Right ventricle myocardium inferior (tissue), 1 donor: ENCODE measurements at places on chromosomes 7 and 10.

DNA sequence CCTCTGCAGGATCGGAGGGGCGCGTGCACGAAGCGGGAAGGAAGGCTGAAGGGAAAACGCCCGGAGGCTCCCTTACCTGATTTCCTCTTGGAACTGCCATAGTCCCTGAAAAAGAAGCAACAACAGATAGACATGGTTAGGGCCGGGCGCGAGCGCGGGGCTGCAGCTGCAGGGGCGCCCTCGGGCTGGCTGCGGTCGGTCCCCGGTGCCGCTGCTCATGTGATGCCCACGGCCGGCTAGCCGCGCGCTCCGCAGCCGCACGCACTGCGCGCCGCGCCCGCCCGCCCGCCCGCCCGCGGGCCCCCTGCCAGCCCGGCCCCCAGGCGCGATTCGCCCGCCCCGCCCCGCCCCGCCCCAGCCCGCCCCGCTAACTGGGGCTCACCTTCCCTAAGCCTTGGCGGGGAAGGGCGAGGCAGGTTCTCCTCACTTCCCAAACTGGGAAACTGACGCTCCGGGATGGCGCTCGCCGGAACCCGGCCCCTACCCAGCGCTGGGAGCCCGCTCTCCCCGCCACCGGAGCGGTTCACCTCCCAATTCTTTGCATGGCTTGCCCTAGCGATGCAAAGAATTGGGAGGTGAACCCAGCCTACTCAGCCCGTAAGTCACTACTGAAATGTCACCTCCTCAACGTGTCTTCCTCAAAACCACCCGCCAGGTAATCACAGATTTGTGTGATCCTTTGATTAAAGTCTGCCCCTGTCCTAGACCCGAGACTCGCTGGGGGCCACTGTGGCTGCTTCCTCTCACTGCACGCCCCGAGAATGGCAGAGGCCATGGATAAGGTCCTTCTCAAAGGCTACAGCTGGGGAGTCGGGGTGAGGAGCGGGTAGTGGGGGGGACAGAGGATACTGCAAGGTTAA, 162.2 kb downstream of the SH3PXD2A start:
- DNase-seq: no peak

DNA sequence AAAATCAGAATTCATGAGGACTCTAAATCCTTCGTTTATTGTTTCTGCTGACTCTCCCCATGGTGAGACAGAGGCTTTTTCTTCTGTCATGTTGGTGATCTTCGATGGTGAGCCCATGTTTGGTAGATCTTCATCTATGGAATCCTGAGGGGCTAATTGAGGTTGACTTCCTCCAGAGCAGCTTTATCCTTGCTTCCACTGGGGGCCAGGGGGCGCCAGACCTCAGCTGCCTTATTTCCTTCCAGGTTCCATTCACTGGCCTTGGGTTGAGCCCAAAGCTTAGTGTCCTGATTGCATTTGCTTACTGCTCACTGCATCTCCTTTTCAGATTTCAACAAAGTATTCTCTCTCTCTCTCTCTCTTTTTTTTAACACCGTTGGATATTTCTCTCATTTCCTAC, 80.7 kb downstream of the GCC1 start:
- no peak for DNase-seq

- no peak for DNase-seq
These were observed 12.7 kb upstream of the SFMBT2 start for GRCh38 chr10:7423521-7423920.

- DNase-seq: no peak
These were observed 178.7 kb downstream of the JAZF1 start for GRCh38 chr7:28001896-28002295.

DNA sequence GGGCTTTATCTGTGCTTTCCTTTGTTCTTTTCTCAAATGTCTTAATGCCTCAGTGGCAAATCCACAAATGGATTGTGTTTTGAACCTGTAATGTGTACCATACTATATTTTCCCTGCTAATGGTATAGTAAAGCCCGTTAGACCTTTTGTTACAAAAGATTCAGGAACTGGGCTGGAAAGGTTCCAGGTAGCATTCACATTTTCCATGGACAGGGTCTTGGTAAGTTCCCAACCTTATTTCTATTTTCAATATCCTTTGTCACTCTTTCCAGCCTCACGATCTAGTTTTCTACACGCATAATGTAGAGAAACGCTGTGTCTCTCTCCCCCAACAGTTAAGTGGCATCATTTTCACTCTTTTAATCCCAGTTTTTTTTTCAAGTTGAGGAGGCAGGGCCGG, 153.0 kb downstream of the PLCE1 start:
- no peak for DNase-seq

- DNase-seq: no peak
These were observed 34.8 kb downstream of the BNIP3 start for GRCh38 chr10:131946880-131947279.

DNA sequence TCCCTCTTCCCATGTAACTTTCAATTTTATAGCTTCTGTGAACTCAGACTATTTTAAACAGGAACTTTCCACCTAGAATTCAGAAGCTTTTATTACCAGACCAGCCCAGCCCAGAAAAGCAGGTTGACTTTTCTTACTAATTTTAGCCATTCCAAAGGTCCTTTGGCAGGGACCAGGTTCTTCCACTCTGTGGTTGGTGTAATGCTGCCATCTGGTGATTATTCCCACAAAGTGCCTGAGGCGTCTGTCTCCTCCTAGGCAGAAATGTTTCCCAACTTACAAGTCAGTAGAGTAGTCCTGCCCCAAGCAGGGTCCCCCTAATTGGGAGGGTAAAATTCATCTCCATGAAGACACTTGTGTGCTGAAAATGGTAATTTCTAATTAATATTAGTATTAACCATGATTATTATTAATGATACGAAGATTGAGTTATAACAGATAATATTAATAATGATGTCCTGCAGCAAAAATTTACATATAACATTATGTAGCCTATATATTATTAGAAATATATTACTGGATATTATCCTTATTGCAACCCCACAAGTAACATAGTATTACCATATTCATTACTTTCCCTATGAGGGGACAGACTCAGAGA, 53.0 kb upstream of the PPP1R17 start:
- DNase-seq: no peak

DNA sequence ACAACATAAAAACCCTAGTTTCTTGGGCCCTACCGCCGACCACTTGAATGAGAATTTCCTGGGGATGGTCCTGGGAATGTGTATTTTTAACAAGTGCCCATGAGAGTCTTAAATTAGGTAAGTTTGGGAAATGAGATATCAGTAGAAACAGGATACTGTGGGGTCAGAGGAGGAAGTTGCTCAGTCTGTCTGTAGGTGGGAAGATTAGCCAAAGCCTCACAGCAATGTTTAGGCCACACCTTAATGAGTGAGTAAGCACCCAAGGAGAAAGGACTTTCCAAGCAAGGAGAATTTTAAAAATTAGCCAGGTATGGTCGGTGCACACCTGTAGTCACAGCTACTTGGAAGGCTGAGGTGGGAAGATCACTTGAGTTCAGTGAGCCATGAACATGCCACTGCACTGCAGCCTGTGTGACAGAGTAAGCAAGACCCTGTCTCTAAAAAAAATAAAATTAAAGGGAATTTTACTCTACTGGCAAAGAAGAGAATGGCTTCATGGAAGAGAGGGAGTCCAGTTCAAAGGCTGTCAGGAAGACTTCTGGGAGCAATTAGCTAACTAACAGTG, 31.9 kb downstream of the PAPSS2 start:
- no peak for DNase-seq

DNA sequence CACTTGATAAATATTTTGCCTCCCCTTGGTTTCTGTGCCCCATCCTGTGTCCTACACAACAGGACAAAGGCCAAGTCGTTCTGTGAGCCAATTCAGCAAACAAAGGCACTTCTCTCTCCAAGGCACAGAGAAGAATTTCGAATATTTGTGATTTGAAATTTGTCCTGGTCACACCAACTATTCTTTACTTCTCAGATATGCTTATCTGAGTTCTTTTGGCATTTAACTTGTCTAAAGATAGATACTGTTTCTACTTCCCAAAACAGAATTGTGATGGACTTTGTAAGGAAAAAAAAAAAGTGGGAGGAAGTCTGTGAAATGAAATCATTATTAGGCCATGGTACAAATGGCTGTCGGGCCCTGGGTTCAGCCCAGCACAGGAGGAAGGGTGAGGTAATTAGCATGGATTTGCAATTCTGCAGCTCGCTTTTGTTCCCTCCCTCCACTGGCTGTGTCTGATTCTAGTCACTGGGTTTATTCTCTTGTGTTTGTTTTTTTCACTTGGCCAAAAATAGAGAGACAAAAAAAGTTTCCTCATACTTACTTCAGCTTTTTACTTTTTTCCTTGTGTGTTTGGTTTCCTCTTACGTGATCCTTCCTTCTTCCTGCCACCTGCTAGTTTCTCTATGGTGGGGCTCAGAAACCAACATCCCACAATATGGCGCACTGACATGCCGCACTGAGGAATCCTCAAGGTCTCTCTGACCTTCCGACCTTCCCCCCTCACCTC, 108.2 kb upstream of the MKLN1 start:
- DNase-seq: peak; percentile 81

GRCh38 chr7:122258971-122259370, 45.6 kb downstream of the FEZF1 start:
- no peak for DNase-seq

DNA sequence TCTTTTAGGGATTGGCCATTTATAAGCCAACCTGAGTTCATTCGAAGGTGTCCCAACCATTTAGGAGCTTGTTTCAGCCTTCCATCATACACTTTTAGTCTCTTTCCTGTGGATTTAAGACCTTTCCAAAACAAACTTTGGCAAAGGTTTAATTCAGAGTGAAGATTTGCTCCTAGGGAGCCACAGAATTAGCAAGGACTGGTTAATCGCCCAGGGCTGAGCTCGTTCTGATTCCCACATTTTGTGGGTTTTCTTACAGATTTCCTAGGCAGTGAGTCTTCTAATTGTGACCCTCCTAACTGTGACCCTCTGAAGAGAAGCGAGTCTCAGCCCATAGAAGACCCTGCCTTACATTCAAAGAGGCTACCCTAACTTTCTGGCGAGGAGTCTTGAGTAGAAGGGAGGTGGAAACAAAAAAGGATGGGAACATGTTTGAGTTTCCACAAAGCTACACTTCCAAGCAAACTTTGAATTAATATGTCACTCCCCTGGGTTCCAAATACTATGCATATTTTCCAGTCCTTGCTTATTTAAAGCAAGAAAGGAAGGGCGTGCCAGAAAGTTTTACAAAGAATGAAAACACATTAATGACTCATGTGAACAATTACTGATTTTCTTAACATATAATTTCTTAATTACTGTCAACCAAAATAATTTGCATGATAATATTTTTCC, 118.3 kb downstream of the ARID5B start:
- no peak for DNase-seq

DNA sequence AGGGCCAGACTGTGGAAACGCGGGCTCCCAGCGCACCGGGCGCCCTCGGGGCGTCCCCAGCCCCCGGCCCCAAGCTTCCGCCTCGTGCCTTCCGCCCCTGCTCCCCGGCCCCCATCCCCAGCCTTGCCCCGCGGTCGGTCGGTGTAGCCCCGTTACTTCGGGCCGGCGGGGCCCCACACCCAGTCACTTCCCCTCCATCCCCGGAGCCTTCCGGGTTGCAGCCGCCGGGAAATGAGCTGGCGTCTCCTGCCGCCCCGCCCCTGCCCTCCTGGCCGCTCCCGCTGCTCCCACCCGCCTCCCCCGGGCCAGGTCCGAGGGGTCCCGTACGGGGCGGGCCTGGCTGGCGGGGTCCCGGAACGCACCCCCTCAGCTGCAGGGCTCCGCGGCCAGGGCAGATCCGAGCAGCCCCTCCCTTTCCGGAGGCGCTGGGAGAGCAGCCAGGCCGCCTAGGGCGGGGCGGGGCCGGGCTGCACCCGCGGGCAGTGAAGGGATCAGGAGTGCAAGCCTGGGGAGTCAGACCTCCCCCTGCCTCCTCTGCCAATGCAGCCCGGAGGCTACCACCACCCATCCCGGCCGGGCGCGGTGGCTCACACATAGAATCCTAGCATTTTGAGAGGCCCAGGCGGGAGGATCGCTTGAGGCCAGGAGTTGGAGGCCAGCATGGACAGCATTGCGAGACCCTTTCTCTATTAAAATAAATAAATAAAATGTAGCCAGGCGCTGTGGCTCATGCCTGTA, 709 bp downstream of the ARPC1B start:
- DNase-seq: peak; percentile 91

- DNase-seq: no peak
These were observed 25.6 kb downstream of the SND1 start for GRCh38 chr7:127677433-127678230.

GRCh38 chr10:34505338-34505737, 309.8 kb downstream of the PARD3 start:
- no peak for DNase-seq

- no peak for DNase-seq
These were observed 37.6 kb downstream of the CYP2C8 start for GRCh38 chr10:95031656-95032055.

DNA sequence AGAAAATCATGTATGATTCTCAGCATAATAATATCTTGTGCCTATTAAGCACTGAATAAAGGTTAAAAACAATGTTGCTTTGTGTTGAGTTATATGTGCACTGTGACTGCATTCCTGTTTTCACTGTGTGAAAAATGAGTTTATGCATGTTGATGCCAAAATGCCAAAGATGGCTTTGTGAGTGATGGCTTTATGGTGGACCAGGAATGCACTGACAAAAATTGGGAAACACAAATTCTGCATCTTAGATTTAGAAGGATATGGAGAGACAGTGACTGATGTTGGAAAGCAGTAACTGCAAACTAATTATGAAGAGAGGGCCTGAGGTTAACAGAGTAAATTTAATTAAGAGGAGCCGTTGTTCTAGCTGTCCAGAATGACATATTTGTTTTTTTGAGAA, 440.4 kb downstream of the KIF20B start:
- DNase-seq: no peak

- peak; percentile 69 for DNase-seq
These were observed 461 bp upstream of the HTRA1 start for GRCh38 chr10:122460891-122461293.

GRCh38 chr7:35536396-35536826, 158.5 kb downstream of the HERPUD2 start:
- DNase-seq: no peak

GRCh38 chr10:97640868-97641811, 669 bp downstream of the PI4K2A start:
- DNase-seq: peak; percentile 45

DNA sequence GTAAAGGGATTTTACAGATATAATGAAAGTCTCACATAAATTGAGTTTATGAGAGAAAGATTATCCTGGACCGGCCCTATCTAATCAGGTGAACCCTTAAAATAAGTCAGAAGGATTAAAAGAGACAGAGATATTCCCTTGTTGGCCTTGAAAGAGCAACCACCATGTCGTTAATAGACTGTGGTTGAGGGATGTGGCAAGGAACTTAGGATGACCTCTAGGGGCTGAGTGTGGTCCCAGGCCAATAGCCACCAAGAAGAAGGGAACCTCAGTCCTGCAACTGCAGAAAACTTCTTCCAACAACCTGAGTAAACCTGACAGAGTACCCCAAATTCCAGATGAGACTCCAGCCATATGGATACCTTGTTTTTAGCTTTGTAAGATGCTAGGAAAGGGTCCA, 121.5 kb downstream of the POLR1F start:
- DNase-seq: no peak

- DNase-seq: peak; percentile 37
These were observed 63.5 kb downstream of the CFAP46 start for GRCh38 chr10:132878730-132879407.
